ENCODE measurements at places on chromosomes 2 and 18. TPM values are rescaled to one million over a fixed set of nuclear protein-coding genes. Genes with fewer than 3 reads are reported as not detected.

GRCh38 chr2:217117523-217117922 lies 257.7 kb upstream of the TNP1 start:
- H3K4me3 ChIP-seq = no peak overlapping the region
- H3K4me1 ChIP-seq = no peaks in the 10 kb centered on the region
- H3K27me3 ChIP-seq = no peaks in the 10 kb centered on the region
- no peaks in the 10 kb centered on the region for H3K36me3 ChIP-seq
- H3K27ac ChIP-seq = no peak overlapping the region

GRCh38 chr2:41913311-41913710 lies 134.5 kb upstream of the PKDCC start:
- H3K27me3 ChIP-seq = no peaks in the 10 kb centered on the region
- DNase-seq = no peak
- H3K4me3 ChIP-seq = no peak overlapping the region
- no peaks in the 10 kb centered on the region for H3K36me3 ChIP-seq
- H3K4me1 ChIP-seq = peaks cover 14% of the 10 kb centered on the region

DNA sequence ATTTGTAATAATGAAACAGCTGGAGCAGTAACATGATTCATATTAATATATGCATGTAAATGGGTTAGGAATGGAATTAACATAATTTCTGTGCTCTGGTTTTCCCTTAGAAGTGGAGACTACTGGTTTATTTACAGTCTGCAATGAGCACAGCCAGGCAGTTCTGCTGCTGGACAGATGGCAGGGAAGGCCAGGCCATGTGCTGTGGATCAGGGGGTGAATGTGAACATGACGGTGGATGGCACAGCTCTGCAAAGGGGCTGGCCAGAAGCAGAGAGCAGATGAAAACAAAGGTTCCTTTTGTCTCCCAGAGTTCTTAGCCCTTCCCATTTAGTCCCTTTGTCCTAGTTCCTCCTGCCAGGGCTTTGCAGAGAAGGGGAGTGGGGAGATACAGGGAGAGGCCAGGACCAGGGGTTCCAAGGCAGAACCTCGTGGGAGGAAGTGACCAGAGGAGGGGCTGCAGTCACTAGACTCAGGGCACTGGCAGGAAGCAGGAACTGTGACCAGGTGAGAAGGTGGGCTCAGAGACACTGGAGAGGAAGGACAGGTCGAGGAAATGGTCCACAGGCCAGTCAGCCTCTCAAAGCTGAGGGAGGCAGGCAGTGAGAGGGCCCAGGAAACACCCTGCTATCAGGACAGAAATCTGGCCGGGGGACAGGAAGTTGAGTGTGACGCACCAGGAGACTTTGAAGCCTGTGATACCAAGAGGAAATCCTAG lies 112.9 kb upstream of the ATP8B1 start:
- no peak overlapping the region for H3K4me3 ChIP-seq
- no peaks in the 10 kb centered on the region for H3K27me3 ChIP-seq
- no peak for DNase-seq
- H3K4me1 ChIP-seq = no peaks in the 10 kb centered on the region
- no peaks in the 10 kb centered on the region for H3K36me3 ChIP-seq

GRCh38 chr2:119484834-119485233 lies 39.4 kb downstream of the SCTR start:
- no peaks in the 10 kb centered on the region for H3K27me3 ChIP-seq
- H3K4me1 ChIP-seq = peaks cover 10% of the 10 kb centered on the region
- no peak overlapping the region for H3K27ac ChIP-seq
- H3K4me3 ChIP-seq = no peak overlapping the region

GRCh38 chr18:22219568-22220355 lies 50.4 kb downstream of the GATA6 start:
- no peak overlapping the region for H3K27ac ChIP-seq
- no peaks in the 10 kb centered on the region for H3K27me3 ChIP-seq
- DNase-seq = no peak
- H3K4me3 ChIP-seq = no peak overlapping the region

- H3K4me3 ChIP-seq = no peak overlapping the region
- peaks cover 3% of the 10 kb centered on the region for H3K4me1 ChIP-seq
- no peak for DNase-seq
- peak overlapping the region; percentile 6 for H3K27ac ChIP-seq
- H3K27me3 ChIP-seq = no peaks in the 10 kb centered on the region
These were observed 13.6 kb downstream of the TLK1 start for GRCh38 chr2:171147081-171147480.

GRCh38 chr2:20501974-20502373 lies 55.1 kb downstream of the RHOB start:
- H3K36me3 ChIP-seq = no peaks in the 10 kb centered on the region
- no peak overlapping the region for H3K27ac ChIP-seq
- H3K27me3 ChIP-seq = no peaks in the 10 kb centered on the region
- H3K4me3 ChIP-seq = no peak overlapping the region
- no peak for DNase-seq

- no peaks in the 10 kb centered on the region for H3K4me1 ChIP-seq
- H3K36me3 ChIP-seq = no peaks in the 10 kb centered on the region
- H3K27me3 ChIP-seq = no peaks in the 10 kb centered on the region
- DNase-seq = no peak
- H3K4me3 ChIP-seq = no peak overlapping the region
These were observed 102.3 kb upstream of the GULP1 start for GRCh38 chr2:188189356-188189755.

- no peaks in the 10 kb centered on the region for H3K27me3 ChIP-seq
- peaks cover 59% of the 10 kb centered on the region for H3K4me1 ChIP-seq
- DNase-seq = no peak
- H3K36me3 ChIP-seq = no peaks in the 10 kb centered on the region
These were observed 47.6 kb downstream of the COBLL1 start for GRCh38 chr2:164794016-164794415.

The ELOA2 gene
- total RNA-seq = not detected

The MAL gene
- total RNA-seq = 46.2 TPM

GRCh38 chr18:78979730-78980278 lies at the start of gene SALL3:
Gene SALL3, plus strand, starts transcription at chr18:78979818. Its CDS starts 457 bp downstream, at chr18:78980275.
- DNase-seq = no peak
- peak within 1 kb of the TSS; percentile 30 for H3K4me3 ChIP-seq
- peaks cover 44% of the 10 kb centered on the region for H3K27me3 ChIP-seq
- H3K4me1 ChIP-seq = peaks cover 25% of the 10 kb centered on the region
- H3K36me3 ChIP-seq = no peaks in the 10 kb centered on the region

The IL1RL2 gene
- total RNA-seq = 0.92 TPM

The CAPN14 gene
- total RNA-seq = not detected

DNA sequence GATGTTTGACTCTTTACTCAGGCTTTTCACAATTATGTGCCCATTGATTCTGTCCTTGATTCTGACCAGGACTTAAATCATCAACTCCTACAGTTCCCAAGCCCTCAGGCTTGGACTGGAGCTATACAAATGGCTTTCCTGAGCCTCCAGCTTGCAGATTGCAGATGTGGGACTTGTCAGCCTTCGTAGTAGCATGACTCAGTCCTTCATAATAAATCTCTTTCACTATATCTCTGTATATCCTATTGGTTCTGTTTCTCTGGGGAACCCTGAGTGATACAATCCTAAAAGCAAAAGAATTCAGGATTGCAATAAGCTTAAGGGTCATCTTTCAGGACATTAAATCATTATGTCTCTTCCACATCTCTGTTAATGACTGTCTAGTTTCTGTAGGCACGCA lies 356.6 kb downstream of the RIT2 start:
- no peak for DNase-seq
- no peaks in the 10 kb centered on the region for H3K27me3 ChIP-seq
- no peaks in the 10 kb centered on the region for H3K4me1 ChIP-seq
- no peak overlapping the region for H3K27ac ChIP-seq
- no peak overlapping the region for H3K4me3 ChIP-seq
- H3K36me3 ChIP-seq = no peaks in the 10 kb centered on the region

- H3K27me3 ChIP-seq = no peaks in the 10 kb centered on the region
- no peak overlapping the region for H3K27ac ChIP-seq
- no peaks in the 10 kb centered on the region for H3K36me3 ChIP-seq
- no peak for DNase-seq
- H3K4me1 ChIP-seq = no peaks in the 10 kb centered on the region
These were observed 216.9 kb downstream of the UXS1 start for GRCh38 chr2:105977212-105977611.

DNA sequence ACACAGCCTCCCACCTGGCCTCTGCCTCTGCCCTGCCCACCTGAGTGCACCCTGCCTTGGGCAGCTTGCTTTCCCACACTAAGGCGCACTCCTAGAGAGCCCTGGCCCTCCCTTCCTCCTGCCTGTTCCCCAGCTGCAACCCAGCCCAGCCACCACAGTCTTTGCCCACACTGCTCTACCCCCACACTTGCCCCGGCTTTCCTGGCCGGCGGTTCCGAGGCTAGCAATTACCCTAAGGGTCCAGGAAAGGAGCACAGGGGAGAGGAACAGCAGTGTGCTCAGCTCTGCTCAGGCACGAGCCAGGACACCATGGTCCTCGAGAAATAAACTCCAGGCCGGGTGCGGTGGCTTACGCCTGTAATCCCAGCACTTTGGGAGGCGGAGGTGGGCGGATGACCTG lies 237.8 kb upstream of the RAB6C start:
- no peaks in the 10 kb centered on the region for H3K4me1 ChIP-seq
- DNase-seq = no peak
- H3K27me3 ChIP-seq = no peaks in the 10 kb centered on the region

All from esophagus muscularis mucosa (tissue), 4 donors.